ENCODE measurements at places on chromosomes 12 and 14.

DNA sequence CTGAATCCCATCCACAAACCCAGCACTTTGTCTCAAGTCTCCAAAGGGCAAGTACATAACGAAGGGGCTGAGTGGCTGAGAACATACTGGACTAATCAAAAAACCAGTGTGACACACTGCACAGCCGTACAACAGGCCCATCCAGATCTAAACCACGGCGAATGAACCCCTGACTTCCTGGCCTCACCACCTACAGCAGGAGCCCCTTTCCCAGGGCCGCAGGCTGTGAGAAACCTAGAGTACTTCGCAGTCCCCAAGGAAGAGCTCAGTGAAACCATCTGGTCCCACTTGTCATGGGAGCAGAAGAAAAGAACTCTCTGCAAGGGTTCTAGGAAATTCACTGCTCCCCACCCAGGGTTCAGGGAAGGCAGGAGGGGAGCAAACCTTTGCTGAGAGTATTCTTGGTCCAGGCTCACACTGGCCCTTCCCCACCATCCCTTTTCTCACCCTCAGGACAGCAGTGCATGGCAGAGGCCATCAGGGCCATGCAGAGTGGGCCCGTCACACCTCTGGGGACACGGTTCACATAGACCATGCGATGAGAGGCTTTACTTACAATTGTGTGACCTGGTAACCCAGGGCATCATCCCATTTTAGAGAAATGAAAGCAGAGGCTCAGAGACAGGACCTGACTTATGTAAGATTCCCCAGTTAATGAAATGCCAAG is 192.8 kb downstream of the BCL11B start:
- no peak for DNase-seq

GRCh38 chr14:57168138-57168679 is 100.5 kb downstream of the EXOC5 start:
- peak; percentile 13 for DNase-seq

DNA sequence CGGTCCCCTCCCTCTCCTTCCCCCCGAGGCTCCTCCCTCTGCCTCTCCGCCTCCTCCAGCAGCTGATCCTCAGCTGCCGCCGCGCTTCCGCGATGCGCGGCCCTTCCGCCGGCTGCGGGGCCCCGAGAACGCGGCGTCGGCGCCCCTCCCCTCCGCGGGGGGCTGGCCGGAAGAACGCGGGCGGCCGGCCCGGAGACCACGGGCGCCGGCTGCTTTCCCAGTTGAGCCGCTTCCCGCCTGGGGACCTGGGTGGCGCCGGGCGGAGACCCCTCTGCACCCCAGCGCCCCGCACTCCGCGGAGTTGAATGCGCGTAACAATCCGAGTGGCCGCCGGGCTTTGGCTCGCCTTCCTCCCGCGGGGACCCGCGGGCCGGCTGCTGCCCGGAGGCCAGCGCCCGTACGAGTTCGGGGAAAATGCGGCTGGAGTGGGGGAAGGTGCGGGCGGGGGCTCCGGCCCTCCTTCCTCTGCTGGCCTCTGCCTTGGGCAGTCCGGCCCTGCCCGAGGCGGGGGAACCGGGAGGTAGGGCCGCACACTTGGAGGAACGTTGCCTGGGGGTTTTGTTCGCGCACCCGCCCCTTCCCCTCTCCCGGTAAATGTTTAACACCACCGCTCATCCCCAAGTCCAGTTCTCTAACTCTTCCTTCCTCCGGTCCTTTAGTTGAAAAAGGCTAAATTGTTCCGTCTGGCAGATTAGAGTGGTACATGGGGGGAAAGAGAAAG is 393 bp upstream of the DCAF5 start:
- DNase-seq, result peak; percentile 98

DNA sequence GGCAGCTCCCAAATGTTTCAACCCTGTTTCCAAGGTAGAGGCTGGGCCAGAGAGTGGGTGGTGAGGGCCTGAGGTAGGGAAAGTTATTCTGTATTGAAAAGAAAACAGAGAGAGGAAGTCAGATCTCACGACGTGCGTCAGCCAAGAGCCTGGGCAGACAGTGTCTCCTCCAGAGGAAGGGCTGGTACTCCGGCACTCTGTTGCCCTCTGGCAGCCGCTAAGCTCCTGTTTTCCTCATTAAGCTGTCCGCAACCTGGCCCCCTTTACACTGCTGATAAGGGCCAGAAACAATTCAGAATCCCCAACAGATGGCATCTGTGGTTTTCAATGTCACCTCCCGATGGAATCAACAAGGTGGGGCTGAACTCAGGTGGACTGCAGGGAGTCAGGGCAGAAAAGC is 26.0 kb upstream of the LTBP2 start:
- no peak for DNase-seq

- DNase-seq, result peak; percentile 76
Measured at GRCh38 chr14:34496679-34497513, 34.9 kb upstream of the SPTSSA start.

- DNase-seq, result no peak
Measured at GRCh38 chr12:12718853-12719252, 1.7 kb downstream of the CDKN1B start.

- DNase-seq, result no peak
Measured at GRCh38 chr12:71306808-71307207, 132.8 kb upstream of the LGR5 start.

DNA sequence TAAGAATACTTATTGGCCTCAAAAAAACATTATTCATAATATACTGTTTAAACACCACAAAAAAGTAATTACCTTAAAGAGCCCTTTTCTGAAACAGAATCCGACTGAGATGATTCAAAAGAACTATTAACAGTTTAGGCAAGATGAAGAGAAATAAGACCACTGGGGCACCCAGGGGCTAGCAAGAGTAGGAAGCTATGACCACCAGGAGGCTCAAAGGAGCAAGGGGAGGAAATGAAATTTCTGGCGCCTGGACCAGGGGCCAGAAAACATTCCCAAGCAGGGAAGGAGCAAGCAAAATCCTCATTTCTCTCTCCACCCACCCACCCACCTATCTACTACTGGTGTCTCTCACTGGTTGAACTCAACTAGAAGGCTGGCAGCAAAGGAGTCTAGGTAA is 6.3 kb upstream of the DCAF4 start:
- DNase-seq, result no peak

DNA sequence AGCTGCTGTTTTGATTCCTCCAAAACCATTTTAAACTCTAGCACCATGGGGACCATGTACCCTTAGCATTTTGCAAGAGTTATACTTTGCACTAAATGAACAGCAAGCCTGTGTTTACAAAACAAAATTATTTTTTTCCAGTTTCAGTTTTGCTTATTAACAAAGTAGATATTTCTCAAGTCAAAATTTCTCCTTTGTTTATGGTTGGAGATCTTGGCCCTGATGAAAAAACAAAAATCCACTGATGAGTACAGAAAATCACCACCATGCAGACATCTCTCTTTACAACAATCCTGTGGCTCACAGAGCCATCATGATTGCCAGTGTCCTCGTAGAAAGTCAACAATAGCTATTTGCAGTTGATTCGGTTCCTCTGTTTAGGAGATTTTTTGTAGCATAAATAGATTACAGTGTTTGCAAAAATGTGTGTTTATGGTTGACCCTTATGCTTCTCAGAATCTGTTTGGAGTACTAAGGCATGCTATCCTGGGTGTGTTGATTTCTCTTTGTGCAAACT is 201.1 kb upstream of the NUDT4 start:
- peak; percentile 17 for DNase-seq

- no peak for DNase-seq
Measured at GRCh38 chr12:109915171-109916040, 15.3 kb downstream of the TCHP start.

GRCh38 chr12:46458500-46459102 is 86.0 kb upstream of the SLC38A2 start:
- DNase-seq, result no peak

GRCh38 chr14:32576088-32576795 is 247.1 kb downstream of the AKAP6 start:
- peak; percentile 51 for DNase-seq

- DNase-seq, result no peak
Measured at GRCh38 chr12:132108211-132108832, 35.8 kb downstream of the DDX51 start.

- no peak for DNase-seq
Measured at GRCh38 chr12:53674977-53675700, 744 bp downstream of the ATP5MC2 start.

- DNase-seq, result no peak
Measured at GRCh38 chr14:43687921-43688320, 819.2 kb downstream of the FSCB start.

- DNase-seq, result no peak
Measured at GRCh38 chr12:9607716-9608115, at the start of gene KLRB1. TSS of gene KLRB1 (minus strand) at chr12:9607916. CDS start at chr12:9607839, 77 bp downstream.

- no peak for DNase-seq
Measured at GRCh38 chr12:52436000-52436827, 2.0 kb upstream of the KRT75 start.

- no peak for DNase-seq
Measured at GRCh38 chr12:33609910-33610309, 170.3 kb upstream of the SYT10 start.

GRCh38 chr14:68469208-68469713 is 323.6 kb downstream of the ZFP36L1 start:
- DNase-seq, result no peak

GRCh38 chr12:98736352-98737321 is 91.5 kb downstream of the APAF1 start:
- DNase-seq, result no peak

GRCh38 chr14:22597771-22598098 is 365 bp upstream of the ABHD4 start:
- no peak for DNase-seq
